ENCODE measurements at places on chromosomes 3 and 15.

DNA sequence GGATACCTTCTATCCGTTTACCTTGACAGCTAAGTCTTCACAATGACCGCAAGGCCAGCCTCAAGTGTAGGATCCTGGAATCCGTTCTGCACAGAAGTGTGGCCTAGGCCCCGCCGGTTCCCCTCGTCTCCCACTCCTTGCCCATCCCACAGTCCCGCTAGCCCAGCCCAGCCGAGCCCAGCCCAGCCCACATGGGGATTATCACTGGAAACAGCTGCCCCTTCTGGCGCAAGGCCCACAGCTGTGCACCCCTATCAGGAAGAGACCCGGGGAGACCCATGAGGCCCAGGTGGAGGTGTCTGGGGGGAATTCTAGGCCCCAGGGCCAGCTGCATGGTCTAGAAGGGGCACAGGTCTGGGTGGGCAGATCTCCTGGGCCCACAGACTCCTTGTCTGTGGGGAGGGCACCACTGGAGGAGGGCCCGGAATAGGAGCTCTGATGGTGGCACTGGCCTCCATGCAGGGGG, 27.9 kb upstream of the KLF13 start:
- no peak for DNase-seq

DNA sequence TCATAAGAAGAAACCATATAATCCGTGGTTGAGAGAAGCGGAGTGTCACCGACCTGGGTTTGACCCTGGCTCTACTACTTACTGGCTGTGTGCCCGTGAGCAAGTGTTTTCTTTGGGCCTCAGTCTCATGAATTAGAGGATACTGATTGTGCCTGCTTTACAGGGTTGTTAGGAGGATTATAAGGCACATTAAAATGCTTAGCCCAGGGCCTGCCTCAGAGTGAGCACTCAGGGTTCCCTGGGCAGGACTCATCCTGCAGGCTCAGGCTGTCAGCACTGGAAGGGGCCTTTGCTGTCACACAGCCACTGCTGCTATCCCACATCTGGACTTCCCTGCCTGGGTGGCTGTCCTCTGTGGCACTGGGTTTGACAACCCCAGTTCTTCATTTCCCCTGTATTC, 4.7 kb downstream of the PLA2G4F start:
- DNase-seq = no peak

- DNase-seq = peak; percentile 87
Measured at GRCh38 chr3:101065962-101066361, 72.7 kb upstream of the ABI3BP start.

- DNase-seq = peak; percentile 72
Measured at GRCh38 chr3:8658306-8659212, 14.0 kb upstream of the SSUH2 start.

GRCh38 chr3:149152420-149152819, 23.0 kb downstream of the HPS3 start:
- DNase-seq = peak; percentile 56

DNA sequence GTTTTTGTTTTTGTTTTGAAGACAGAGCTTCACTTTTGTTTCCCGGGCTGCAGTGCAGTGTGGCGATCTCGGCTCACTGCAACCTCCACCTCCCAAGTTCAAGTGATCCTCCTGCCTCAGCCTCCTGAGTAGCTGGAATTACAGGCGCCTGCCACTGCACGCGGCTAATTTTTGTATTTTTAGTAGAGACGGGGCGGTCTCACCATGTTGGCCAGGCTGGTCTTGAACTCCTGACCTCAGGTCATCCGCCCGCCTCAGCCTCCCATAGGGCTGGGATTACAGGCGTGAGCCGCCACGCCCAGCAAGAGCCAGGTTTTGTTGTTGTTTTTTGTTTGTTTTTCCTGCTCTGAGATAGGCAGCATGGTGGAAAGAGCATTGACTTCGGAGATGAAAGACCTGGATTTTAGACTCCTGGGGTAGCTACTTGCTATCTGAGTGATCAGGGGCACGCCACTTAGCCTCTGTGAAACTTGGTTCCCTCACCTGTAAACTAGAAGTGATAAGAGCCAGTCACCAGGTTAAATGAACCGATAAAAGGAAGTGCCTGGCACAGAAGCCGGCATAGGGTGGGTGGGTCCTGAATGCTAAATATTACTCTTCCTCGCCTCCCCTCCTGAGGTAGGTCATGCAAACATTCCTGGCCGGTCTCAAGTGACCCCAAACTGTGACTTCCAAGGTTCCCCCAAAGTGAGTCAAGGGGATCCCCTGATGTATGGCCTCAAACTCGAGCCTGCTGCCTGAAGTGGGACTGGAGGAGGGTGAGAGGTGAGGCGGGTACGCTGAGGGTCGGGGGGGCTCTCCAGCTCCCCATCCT, 62.9 kb upstream of the MCF2L2 start:
- DNase-seq = no peak

- no peak for DNase-seq
Measured at GRCh38 chr3:29609328-29609811, 328.5 kb downstream of the RBMS3 start.

DNA sequence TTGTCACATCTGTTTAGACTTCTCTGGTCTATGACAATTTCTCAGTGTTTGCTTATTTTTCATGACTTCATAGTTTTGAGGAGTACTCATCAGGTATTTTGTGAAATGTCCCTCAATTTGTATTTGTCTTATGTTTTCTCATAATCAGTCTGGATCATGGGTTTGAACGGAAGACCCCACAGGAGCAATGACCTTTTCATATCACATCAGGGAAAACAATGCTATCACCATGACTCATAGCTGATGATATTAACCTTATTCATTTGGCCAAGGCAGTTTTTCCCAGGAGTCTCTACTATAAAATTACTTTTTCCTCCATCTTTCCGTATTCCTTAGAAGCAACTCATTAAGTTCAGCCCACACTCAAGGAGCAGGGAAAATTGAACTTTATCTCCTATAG, 32.7 kb downstream of the AADACL2 start:
- peak; percentile 65 for DNase-seq

GRCh38 chr15:28943611-28944230, 57.9 kb downstream of the APBA2 start:
- no peak for DNase-seq

GRCh38 chr3:144312702-144313101, 341.1 kb downstream of the DIPK2A start:
- no peak for DNase-seq

DNA sequence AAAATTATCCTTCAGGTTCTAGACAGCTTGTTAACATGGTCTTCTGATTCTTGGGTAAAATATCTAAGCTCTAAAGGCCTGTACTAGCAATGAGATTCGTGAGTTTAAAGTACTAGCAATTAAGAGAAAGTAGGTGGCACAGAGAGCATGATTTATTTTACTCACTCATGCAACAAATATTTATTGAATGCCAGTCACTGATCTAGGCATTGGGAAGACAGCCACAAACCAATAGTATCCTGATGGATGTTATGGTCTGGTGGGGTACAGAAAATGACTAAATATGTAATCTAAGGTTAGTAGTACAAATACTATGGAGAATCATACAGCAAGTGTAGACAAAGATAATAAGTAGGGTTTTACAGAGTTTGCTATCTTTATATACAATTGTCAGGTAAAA, 751.3 kb downstream of the ZNF385D start:
- peak; percentile 14 for DNase-seq

GRCh38 chr3:53585049-53585448, 90.6 kb downstream of the CACNA1D start:
- DNase-seq = no peak

DNA sequence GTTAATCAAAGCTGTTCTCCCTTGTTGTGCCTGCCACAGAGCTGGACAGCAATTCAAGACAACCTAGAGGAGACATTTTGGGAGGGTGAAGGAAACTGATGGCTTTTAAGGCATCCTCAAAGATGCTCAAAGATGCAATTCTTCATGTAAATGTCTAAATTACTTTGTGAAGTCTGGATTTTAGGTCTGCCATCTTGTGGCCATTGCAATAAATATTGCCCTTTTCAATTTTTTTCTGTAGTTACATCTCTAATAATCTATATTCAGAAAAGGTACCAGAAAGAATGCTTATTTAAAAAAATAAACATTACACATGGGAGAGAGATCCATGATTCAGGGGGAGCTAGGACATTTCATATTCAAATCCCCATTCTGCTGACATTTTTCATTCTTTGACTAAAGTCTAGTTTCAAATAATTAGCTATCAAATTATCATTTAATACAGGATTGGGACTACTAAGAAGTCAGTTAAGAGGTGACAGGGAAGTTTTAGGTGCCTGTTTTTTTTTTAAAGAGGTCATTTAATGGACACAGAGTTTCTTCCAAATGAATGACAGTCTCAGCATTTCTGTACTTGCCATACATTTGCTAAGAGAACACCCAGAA, 259.8 kb upstream of the WNT5A start:
- peak; percentile 40 for DNase-seq

DNA sequence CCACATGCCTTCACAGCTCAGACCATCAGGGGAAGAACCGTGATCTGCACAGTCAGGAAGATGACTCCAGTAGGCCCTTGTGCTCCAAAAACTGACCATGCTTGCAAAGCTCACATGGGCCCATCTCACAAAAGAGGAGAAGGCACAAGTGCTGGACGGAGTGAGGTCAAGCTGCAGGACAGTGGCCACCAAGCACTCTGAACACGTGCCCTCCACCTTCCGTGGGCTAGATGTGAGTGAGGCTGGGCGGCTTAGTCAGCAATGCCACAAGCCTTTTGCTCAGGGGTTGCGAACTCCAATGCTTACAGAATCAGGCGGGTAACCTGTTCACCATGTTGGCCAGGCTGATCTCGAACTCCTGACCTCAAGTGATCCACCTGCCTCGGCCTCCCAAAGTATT, 70.9 kb downstream of the SCN5A start:
- DNase-seq = no peak

DNA sequence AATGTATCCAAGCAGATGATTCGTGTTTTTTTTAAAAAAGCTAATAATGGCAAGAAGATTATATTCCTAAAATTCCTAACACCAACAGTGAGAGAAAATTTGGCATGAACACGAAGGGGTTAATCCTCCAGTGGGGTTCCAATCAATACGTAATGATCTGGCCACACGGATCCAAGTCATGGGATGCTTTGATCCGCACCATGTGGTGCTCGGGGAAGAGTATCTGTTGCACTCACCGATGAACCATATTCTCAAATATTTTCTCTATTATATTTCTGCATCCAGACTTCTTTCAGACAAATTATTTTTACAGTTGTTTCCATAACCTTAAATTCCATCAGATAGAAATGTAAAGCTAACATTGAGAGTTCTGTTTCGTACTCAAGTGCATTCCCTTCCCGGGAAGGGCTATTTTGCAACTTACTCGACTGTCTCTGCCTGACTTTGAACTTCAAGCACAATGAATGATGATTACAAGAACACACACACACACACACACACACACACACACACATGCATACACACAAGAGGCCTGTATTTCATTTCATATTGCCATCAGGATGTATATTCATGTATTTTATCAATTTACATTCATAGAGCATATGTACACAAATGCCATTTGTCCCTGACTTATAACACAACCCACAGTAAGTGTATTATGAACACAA, 567.2 kb downstream of the FOXP1 start:
- DNase-seq = peak; percentile 36

DNA sequence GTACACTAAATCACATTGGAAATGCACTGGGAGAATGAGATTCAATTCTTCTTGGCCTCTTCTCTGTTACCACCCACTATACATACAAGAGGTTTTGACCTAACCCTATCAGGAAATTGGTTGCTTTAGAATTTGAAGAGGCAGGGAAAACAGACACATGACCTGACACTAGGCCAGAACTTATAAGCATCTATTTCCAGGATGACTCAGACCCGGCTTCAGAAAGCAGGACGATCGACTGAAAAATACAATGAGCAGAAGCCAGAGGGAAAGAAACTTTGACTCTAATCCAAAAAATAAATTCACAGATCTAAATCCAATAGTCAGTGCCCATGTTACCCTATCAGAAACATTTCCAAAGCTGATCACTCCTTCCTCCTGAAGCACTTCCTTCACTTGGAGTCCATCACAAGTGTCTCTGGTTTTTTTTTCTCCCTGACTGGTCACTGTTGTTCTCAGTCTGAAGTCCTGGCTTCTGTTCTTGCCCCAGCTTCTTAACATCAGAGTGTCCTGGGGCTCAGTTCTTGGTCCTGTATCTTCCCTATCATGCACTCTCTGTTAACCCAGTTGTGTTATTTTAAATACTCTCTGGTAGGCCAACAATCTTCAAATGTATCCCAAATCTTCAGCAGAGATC, 133.6 kb downstream of the P2RY1 start:
- peak; percentile 66 for DNase-seq

DNA sequence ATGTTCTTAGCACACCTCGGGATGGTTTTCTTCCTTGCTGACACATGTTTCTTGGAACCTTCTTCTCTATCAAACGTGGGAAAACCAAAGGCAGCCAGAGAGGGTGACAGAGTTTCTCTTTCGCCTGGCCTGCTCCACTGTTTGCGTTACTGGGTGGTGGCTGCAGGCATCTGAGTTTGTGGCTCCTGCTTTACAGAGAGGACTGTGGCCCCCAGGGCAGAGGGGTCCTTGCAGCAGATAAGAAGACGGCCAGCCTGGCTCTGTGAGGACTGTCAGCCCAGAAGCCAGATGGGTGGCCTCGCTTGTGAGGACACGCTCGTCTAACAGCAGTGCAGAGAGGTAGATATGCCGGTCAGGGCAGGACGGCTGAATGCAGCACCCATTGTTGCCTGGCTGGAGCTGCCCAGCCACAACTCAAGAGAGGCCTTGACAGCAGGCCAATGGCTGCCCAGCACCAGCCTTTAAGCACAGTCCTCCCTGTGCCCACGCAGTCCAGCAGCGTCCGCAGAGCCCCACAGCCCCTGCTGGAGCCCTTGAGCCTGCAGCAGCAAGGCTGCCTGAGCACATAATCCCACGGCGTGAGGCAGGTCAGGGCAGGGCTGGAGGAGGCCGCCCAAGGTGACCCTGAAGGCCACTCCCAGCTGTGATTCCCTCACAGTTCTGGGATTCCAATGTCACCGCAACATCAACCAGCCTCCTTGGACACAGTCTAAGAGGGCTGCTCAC, 15.0 kb upstream of the SPTBN5 start:
- DNase-seq = no peak

DNA sequence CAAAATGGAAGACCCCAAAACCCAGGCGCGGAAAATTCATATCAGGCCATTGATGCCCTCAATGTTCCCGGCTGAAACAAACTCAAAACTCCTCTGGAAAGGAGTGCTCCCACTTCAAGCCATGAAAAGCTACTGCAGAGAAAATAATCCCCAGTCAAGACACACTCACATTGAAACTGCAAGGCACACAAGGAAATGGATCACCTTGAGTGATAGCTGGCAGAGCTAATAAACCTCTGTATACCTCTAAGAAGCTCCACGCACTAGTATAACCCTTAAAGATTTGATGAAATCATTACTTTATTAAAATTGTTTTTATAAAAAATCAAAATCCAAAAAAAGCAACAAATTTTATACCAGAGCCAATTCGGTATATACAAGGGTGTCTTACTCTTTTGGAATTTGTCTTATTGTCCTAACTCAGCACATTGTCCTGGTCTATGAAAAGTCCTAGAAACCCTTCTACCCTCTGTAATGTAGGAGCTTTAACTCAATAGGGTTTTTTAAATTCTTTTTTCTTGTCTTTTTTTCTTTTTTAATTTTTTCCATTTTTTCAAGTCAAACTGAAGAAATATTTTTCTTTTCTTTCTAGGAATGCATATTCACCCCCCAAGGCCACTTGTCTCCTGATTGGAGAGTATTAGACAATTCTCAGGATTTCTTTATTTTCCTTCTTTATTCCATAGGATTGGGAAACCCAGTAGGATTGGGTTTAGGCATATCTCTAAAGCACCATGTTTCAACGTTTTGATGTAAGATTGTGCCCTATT, 8.5 kb downstream of the CCR5AS start:
- DNase-seq = no peak
